ENCODE measurements at places on chromosomes 12 and 14.
A peak's percentile ranks its signal among the peaks of the same experiment; 100 is the strongest.

- DNase-seq = no peak
Measured at GRCh38 chr14:104805326-104805678, 4.4 kb downstream of the ZBTB42 start.

GRCh38 chr12:129851296-129851695, 52.5 kb downstream of the TMEM132D start:
- DNase-seq = no peak

DNA sequence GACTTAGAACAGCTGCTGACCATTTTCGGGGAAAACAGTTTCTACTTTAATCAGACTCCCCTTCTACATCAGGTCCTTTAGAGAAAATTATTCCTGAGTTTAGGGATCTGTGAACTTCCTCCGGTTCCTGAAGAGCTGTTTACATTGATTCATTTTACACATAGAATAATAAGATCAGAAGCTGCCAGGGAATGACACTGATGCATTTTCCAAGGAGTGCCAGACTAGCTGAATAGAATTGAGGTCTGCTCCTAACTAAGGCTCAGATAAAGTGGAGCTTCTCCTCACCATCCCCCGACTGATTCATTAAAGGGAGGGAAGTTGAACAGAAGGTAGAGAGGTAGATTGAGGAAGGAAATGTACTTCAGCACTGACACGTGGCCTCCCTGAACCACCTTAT, 41.9 kb upstream of the PSMA6 start:
- no peak for DNase-seq

- DNase-seq = no peak
Measured at GRCh38 chr12:91922674-91923073, 223.0 kb downstream of the BTG1 start.

- no peak for DNase-seq
Measured at GRCh38 chr12:27396216-27396815, 50.2 kb upstream of the SMCO2 start.

- DNase-seq = no peak
Measured at GRCh38 chr12:50637870-50638481, 125.9 kb upstream of the ATF1 start.

DNA sequence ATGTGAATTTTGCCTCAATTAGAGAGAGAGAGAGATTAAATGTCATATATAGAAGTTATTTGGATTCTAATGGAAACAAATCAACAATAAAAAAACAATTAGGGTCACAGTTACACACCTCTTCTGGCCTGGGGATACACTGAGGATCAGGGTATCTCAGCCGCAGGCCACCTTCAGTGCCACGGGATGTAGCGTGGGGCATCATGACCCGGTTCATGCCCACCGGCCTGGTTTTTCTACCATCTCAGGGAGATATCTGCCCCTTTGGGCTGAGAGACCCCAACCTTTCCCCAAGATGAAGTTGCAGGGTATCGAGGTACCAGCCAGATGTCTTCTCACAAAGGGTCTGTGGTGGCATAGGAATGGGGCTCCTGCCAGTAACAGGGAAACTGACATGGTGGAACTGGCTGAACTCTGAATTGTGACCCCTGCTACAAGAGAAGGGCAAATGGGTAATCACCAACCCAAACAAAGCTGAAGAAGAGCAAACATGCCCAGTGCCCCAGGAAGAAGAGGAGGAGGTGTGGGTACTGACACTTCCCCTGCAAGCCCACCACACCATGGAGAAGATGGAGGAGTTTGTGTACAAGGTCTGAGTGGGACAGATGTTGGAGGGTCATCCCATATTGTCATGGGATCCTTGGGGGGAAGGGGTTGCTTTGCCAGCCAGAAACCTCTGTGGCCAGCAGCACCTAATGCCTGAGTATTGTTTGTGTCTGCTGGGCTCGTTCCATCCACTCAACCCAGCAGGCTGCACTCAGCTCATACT, 19.5 kb downstream of the SERPINA3 start:
- DNase-seq = no peak

DNA sequence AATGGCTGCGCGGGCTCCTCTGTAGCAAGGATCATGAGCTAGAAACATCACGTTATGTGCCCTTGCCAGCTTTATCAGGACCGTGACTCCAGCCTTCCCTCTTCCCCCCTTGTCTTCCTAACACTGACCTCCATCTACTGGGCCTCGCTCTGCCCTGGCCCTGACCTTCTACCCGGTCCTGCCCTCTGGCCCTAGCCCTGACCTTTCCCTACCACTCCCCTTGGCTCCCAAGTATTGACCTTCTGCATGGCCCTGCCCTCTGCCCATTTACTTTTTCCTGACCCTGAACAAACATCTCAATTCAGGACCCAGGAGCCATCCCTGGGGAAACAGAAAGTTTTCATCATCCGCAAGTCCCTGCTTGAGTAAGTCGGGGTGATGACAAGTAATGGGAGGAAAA, 2.0 kb downstream of the SOAT2 start:
- no peak for DNase-seq

GRCh38 chr14:99601361-99601831, 2.6 kb downstream of the CCDC85C start:
- no peak for DNase-seq

DNA sequence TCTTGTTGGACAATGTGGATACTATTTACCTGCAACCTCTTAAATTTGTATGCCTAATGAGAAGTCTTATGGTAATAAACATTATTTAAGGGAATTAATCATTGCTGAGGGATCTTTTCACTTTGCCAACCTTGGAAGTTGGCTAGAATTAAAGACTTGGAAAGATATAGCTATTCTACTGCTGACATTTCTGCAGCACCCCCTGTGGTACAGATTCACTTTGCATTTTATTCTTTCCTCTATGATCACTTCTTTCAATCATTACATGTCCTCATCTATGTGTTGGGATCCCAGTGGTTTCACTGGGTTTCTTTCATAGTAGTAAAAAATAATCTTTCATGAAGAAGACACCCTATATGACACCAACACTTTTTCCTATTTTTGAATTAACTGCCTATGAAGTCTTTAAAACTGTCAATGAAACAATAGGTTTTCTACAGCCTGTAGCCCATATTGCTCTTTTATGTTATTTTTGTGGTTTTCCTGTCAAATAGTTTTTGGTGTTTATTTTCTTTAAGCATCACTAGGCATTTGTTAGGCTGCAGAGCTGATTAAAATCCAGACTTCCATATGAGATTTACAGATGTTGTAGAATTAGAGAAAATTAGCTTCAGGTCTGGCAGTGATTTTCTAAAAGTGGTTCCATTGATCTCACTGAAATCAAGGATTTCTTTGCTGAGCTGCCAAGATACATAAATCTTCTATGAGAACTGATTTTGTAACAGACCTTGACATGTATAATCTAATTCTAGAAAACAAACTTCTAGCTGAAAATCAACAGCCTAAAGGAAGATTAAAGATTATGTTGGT, 256.1 kb downstream of the NAV3 start:
- DNase-seq = no peak

DNA sequence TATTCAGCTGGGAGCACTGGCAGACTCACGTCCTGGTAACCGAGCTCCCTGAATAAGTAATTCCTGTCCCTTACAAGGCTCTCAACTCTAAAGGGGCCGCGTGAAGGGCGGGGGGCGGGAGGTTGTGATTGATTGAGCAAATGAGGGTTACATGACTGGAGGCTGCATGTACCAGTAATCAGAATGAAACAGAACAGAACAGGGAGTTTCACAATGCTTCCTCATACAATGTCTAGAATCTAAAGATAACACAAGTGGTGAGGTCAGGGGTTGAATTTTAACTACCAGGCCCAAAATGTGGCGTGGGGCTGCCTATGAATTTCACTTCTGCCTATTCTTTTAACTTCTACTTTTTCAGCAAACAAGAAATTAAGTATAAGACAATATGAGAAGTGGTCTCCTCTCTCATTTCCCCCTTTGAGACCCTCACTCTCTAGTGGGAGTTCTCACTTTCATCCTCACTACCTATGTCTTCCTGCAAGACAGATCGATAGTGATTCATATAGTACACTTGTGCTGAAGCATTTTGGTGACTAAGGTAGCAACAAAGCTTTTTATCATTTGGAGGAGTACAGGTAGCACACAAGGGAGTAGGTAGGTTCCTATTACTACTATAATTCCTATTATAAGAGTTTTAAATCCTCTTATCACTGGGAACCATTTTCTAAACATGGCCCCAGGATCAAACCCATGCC, 239.8 kb downstream of the KTN1 start:
- DNase-seq = no peak

- no peak for DNase-seq
Measured at GRCh38 chr14:29205658-29206057, 439.1 kb downstream of the FOXG1 start.

DNA sequence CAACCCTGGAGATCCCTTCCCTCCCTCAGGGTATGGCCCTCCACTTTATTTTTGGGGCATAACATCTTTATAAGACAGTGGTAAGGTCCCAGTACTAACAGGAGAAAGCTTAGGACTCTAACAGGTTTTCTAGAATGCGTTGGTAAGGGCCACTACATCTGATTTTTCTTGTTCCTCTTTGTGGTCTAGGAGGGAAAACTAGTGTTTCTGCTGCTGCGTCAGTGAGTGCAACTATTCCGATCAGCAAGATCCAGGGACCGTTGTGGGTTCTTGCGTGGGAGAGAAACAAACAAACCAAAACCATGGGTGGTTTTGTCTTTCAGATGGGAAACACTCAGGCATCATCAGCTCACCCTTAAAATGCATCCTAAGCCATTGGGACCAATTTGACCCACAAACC, 123.6 kb upstream of the SLC16A7 start:
- DNase-seq = no peak

DNA sequence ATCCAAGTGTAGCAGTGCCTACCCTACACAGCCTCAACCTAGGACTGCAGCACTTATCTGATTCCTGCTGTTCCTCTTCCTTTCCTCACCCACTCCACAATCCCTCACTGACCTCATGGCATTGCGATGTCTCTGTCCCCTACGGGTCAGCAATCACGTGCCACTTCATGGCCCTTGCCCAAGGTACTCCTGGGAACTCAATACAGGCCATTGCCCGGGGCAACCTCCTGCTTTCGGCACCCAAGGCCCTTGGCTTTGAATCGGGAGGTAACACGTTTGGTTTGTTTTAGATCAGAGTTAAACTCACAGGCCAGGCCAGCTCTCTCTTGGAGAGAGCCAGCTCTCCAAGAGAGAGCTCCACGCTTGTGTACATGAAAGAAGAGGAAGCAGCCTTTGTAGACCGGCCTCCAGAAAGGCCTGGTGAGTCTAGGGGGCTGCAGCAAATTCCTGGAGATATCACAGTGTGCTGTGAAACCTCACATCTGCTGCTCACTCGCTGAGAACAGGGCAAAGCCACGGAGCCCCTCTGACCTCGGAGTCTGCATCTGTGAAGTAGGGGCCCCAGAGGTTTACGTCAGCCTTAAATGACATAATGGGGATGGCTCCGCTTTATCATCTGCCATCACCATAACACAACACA, 12.2 kb downstream of the CLMN start:
- DNase-seq = no peak

GRCh38 chr14:59306775-59307174, 118.3 kb downstream of the DAAM1 start:
- DNase-seq = no peak

- no peak for DNase-seq
Measured at GRCh38 chr12:89476904-89477595, 47.5 kb downstream of the GALNT4 start.

DNA sequence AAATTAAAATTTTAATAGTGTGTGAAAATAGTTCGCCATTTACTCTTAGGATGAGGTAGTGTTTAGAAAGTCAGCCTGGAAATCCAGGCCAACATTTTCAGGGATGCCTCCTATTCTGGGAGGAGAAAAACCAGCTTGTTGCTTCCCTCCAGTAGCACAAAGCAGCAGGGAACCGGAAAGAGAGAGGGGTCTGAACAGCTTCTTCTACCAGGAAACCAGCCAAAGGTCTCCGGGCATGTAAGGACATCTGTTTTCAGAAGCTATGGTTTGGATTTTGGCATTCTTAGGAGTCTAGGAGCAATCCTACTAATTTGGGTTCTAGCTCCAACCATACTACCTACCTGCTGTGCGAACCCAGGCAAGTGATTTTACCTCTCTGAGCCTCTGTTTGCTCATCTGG, 85.3 kb downstream of the DPF3 start:
- DNase-seq = no peak

GRCh38 chr14:31886156-31886835, 190.8 kb upstream of the ARHGAP5 start:
- DNase-seq = no peak

- DNase-seq = no peak
Measured at GRCh38 chr12:106040521-106040920, 98.2 kb downstream of the NUAK1 start.

GRCh38 chr12:6373022-6373787, 2.2 kb downstream of the SCNN1A start:
- DNase-seq = peak; percentile 94

DNA sequence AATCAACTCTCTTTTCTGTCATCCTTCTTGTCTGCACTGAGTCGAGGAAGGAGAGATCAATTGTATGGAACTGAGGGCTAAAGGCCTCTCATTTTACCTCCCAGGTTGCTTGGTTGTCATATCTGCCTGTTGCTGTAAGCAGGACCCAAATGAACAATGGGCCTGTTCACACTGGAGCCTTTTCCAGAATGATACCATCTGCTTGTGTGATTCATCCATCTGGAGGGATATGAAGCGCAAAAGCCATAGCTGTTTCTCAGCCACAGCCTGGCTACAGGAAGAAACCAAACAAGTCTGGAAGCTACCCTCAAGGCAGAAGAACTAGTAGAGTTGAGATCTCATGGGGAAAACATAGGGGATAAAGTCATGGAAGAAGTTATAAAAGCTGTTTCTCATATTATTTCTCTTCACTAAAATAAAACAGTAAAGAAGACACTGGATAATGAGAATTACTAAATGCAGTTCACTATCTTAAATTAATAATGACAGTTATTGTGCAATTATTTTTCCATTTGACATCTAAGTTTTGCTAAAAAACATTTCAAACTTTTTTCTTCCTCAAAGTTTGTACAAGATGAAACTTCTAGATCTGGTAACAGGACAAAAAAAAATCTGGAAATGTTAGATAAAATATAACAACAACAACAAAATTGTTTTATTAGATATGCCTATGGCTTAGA, 106.3 kb downstream of the SPTSSA start:
- DNase-seq = no peak

DNA sequence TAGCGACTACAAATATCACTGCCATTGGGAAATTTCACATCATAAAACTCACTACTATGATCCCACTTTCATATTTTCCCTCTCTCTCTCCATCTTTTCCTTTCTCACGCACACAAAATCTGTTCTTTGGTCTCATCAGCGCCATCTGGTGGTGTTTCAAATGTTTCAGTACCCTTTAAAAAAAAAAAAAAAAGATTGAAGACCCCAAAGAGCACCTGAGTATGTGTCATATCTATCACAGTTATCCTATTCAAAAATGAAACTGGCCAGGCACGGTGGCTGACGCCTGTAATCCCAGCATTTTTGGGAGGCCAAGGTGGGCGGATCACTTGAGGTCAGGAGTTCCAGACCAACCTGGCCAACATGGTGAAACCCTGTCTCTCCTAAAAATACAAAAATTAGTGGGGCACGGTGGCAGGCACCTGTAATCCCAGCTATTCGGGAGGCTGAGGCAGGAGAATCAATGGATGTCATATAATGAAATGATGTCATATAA, 72.4 kb downstream of the TTC9 start:
- peak; percentile 76 for DNase-seq

- peak; percentile 64 for DNase-seq
Measured at GRCh38 chr14:80264702-80265101, 53.4 kb upstream of the DIO2 start.

- DNase-seq = no peak
Measured at GRCh38 chr12:1448336-1448735, 146.0 kb downstream of the FBXL14 start.

All from NCI-H2081 (cell line).